Brain microvascular endothelial cell (primary cell): ENCODE measurements at places on chromosomes 3 and 15.

DNA sequence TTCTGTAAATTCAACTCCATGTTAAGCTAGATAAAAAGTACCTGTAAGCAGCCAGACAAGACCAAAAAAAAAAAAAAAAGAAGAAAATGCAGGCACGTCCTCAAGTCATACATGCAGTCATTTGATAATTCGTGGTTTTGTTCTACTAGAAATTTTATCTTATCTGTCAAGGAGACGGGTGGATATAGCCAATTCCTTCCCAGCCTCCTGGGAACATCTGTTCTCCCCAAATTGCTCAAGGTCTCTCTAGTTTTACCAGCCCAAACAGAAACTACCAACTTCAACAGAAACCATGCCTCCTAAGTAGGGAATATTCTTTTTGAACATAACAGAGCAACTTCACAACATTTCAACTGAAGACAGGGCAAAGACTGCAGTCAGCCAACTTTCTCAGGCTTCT is 19.5 kb downstream of the RYK start:
- DNase-seq: no peak

DNA sequence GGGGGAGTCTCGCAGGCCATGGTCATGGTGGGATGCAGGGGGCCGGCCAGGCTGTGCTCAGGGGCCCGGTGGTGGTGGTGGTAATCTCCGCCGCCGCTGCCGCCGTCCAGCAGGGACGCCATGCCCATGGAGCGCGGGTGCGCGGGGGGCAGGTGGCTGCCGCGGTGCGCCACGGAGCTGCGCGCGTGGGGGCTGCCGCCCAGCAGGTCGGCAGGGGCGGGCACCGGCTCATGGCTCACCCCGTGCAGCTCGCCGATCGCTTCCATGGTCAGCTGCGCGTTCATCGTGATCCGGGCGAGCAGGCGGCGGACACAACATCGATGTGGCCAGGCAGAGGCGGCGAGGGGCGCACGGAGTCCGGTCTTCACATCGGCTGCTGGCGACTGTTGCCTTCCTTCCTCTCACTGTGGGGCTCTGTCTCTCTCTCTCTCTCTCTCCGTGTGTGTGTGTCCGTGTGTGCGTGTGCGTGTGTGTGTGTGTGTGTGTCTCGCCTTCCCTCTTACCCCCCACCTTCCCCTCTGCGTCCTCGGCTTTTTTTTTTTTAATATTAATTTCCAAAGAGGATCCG is 451 bp downstream of the ONECUT1 start:
- no peak for DNase-seq

DNA sequence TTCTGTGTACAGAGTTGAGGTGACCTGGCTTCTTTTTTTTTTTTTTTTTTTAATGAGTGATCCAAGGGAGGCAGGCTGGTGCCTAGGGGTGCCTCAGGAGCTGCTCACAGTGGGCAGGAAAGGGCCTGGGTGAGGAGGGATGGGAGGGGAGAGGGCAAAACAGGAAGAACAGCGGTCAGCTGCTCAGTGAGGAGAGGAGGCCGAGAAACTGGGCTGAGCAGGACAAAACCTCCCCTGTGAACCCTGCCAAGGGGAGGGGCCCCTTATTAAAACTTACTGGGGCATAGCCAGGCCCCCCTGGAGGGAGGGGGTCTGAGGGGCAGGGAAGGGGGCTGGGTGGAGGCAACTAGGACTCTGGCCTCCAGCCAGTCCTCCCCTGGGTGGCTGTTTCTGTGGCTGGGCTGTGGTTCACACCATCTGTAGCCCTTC is 3.5 kb downstream of the PLEKHO2 start:
- no peak for DNase-seq

- DNase-seq: no peak
These were observed 378.3 kb upstream of the RGMA start for GRCh38 chr15:93467337-93467736.
